Stimulated activated CD4-positive, alpha-beta T cell treated with anti-CD3 and anti-CD28 coated beads, Interleukin-12 subunit alpha, Interleukin-12 subunit beta, amount 100 ng/mL, for 48 hours (primary cell): ENCODE measurements at places on chromosomes 2 and 18.

- no peak for DNase-seq
These were observed 239.8 kb downstream of the BCL11A start for GRCh38 chr2:60313470-60314172.

- no peak for DNase-seq
These were observed 190.4 kb downstream of the PRKCE start for GRCh38 chr2:45841752-45842407.

- DNase-seq, result no peak
These were observed 46.4 kb downstream of the CHRNA1 start for GRCh38 chr2:174717916-174718315.

DNA sequence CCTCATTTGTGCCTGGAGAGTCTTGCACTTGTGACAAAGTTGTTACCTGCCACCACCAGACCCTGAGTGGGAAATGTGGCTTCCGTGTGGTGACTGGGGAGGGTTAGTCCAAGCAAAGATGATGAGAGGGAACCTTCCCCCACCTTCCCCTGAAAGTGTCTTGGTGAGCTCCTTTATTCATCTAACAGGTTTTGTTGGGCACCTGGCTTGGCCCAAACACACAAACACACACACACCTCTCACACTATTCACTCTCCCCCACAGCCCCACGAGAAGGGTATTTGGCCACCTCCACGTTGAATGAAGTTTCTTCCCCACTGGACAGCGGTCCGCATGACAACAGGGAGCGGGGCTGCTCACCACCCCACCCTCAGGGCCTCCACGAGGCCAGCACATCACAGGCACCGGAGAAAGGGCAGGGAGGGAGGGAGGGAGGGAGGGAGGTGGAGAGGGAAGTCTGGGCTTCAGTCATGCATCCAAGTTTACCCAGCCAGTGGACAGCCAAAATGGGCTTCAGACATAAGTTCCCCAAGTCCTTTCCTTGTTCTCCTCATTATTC, 1.4 kb downstream of the CIB4 start:
- DNase-seq, result no peak

DNA sequence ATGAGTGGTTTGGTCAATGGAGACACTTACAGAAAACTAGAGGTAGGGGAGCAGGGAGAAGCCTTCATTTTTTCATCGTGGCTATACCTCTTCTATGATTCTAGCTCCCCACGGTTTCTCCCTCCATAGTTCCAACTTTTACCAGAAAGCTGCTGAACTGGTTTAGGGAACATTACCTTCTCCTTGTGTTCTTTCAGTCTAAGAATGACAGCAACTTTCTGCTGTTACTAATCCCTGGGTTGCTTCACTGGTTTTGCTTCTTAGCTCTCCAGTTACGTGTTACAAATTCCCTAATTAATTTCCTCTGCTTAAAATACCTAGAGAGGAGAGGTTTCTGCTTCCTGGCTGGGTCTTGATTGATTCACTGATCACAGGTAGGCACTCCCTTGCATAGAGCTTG, 499.9 kb downstream of the SLC4A3 start:
- DNase-seq, result no peak

DNA sequence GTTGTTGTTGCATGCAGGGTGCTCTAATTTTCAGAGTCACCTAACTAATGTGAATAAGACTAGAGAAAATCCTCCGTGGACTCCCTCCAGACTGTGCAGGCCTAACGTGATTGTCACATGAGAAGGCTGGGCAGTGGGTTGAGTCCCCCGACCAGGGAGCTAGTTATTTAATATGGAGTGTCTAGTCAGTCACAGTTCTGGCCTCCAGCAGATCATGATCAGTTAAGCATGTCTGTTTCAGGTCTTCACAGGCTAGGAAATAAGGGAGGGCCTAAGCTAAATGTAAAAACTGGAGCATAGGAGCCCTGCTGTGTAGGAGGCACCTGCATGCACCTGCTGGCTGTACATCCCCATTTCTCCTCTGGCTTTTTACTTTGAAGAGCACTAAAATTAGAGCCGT, 86.8 kb downstream of the PRPF40A start:
- no peak for DNase-seq

DNA sequence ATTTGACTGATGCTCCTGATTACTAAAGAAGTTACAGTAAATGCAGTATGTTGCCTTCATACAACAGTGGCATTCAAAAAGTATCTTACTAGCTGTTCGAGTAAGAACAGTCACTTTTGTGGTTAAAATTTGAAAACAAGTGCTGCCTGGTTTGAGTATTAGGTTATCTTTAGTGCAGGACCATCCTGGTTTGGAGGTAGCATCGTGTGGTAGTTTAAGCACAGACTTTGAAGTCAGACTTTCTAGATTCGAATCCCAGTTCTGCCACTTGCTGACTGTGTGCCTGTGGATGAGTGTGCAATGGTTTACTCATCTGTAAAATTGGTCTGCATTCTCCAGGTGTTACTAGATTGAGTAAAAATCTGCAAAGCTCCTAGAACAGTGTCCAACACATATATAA, 96.8 kb downstream of the SGPP2 start:
- DNase-seq, result no peak

DNA sequence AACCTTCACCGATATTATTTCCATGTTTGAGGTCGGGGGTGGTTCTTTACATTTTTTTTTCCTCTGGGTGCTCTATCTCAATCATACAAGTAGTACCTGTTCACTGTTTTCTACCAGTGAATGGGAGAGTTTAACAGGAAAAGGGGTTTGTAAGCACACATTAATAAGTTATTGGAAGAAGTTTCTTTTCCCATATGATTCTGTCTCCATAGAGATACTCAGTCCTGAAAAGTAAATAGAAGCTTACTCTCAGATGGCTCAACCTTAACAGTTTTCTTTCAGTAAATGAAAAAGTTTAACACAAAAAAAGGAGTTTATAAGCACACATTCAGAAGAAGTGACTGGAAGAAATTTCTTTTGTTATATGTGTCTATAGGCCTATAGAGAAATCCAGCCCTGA, 995.6 kb upstream of the SLC39A10 start:
- DNase-seq, result no peak

DNA sequence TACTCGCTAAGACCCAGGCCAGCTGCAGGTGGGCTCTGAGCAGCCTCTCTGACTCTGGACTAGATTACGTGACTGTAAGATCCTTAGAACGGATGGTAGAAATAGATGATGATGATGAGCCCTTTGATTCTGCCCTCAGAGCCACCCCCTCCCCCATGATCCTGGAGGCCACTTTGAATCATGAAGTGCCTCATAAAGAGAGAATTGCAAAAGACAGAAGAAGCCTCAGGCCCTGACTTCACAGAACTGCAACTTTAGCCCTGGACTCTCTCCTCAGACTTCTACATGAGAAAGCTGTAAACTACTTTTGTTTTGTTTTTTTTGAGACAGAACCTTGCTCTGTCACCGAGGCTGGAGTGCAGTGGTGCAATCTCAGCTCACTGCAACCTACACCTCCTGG, 15.4 kb upstream of the TET3 start:
- DNase-seq, result no peak

- no peak for DNase-seq
These were observed 32.7 kb downstream of the TMEM17 start for GRCh38 chr2:62473246-62473827.

GRCh38 chr2:22209545-22209944, 1085.8 kb downstream of the TDRD15 start:
- no peak for DNase-seq

DNA sequence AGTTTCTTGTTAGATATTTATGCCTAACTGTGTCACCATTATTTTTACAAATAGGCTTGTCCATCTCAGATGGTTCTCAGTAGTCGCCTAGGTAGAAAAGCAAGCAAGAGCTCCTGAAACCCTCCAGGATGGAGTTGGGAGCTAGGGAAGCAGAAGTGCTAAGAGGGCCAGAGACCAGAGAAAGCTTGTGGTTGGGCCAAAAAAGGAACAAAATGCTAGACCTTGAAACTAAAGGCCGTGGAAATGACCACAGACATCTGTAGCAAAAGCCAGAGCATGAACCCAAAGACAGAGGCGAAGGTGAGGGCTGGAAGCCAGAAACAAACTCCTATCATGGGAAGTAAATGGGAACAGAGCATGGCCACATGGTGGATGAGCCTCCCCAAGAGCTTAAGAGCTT, 29.9 kb upstream of the RMDN2 start:
- DNase-seq, result no peak

DNA sequence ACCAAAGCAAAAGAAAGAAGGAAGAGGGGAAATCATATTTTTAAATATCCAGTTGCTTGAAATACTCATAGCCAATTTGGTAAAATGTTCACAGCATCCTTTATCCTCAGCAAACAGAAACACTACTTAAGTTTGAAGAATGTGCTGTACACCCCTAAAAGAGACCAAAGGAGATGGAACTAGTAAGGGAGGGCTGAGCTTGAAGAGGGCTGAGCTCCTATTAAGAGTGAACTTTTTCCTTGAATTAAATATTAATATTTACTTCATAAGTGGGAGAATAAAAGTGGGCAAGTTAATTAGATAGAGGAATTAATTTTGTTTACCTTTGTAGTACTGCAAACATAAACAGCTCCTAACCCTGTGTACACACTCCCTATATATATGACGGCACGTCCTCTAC, 7.0 kb downstream of the EVX2 start:
- no peak for DNase-seq

DNA sequence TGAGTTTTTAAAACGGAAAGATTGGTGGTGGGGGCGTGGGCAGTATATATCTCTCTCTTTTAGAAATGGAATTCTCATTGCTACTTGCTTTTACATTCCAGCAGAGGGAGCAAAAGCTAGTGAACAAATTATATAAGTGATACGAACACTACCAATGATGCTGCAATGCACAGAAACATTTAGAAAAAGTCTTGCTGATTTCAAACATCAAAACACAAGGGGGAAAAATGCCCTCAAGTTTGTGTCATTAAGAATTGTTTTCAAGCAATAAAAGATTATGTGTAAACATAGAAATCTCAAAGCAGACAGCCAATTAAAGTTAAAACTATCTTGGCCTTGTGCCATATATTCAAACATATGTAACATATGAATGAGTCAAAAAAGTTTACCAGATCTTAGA, 296.3 kb upstream of the KCNJ3 start:
- no peak for DNase-seq

DNA sequence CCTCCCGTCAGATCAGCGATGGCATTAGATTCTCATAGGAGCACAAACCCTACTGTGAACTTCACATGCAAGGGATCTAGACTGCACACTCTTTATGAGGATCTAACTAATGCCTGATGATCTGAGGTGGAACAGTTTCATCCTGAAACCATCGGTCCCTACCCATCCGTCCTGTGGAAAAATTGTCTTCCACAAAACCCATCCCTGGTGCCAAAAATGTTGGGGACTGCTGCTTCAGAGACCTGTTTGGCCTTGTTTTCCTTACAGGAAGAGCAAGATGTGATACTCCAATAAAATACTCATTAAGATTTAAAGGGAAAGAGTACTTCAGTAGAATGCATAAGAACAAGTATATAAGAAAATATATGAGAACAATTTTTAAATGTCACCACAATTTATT, 71.1 kb downstream of the RNF152 start:
- no peak for DNase-seq

- DNase-seq, result no peak
These were observed 108.2 kb downstream of the GAREM1 start for GRCh38 chr18:32362484-32362883.

- DNase-seq, result no peak
These were observed 9.0 kb downstream of the STEAP3 start for GRCh38 chr2:119232666-119232993.

- no peak for DNase-seq
These were observed 43.3 kb upstream of the EDAR start for GRCh38 chr2:109032229-109032820.

GRCh38 chr2:219384859-219385258, 2.9 kb downstream of the DNPEP start:
- DNase-seq, result no peak

GRCh38 chr2:150417278-150417677, 70.2 kb downstream of the RND3 start:
- no peak for DNase-seq

- no peak for DNase-seq
These were observed 14.4 kb downstream of the MGAT5 start for GRCh38 chr2:134268265-134268664.

GRCh38 chr2:196288006-196288538, 116.7 kb upstream of the STK17B start:
- DNase-seq, result no peak

DNA sequence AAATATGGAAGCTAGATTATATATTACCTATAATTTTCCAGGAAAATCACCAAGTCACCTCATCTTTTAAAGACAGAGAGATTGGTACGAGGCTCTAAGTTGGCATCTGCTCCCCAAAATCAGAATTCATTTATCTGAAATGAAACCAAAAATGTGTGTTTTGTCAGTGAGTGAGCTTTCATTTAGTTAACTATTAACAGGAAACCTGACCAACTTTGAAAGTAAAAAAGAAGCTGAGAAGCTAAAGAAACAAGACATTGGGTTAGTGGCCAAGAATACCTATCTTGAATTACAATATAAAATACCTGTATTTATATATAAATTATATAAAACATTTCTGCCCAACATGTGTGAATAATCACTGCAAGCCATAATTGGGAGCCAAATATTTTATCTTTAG, 1.9 kb downstream of the MPPE1 start:
- no peak for DNase-seq

- DNase-seq, result no peak
These were observed 12.0 kb downstream of the SIX3 start for GRCh38 chr2:44953499-44953883.

DNA sequence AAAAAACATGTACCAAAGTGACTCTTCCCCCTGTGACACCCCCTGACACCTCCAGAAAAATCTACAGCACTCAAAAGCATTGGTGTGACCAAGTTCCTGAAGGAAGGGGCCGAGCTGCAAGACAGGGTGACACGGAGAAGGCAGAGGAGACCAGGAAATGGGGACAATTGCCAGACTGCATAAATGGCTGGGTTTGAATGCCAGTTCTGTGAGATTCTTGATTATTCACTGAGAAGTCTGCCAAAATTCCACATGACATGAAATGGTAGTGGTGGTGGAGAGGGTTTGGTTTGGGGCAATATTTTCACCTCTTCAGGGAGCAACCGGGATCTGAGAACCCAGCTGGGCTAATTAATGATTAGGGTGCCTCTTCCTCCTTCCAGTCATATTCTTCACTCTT, 178.5 kb downstream of the ARL4C start:
- DNase-seq, result no peak

GRCh38 chr2:9326975-9327374, 96.4 kb downstream of the ITGB1BP1 start:
- no peak for DNase-seq

DNA sequence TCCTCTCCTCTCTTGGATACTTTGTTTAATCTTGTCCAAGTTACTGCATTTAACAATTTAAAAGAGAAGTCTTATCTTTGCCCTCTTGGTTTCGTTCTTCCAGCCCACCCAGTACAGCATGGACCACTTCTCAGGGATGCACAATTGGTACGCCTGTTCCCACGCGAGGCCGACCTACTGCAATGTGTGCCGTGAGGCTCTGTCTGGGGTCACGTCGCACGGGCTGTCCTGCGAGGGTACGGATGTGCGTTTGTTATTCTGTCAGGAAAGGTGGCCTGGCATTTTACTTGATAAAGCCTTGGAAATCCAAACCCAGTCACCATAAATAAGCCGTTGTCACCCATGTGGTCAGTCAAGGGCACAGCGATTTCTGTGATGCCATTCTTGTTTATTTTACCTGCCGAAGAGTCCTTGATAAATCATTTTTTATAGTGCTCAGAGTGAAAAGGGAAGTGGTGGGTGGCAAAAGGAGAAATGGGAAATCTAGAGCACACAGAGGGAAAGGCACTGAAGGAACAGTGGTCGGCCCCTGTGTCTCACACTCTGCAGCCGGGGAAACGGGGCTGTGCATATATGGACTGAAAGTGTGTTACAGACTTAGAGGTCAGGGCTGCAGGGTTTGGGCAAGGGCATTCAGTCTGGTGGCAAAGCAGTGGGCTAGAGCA, 80.5 kb downstream of the DGKD start:
- DNase-seq, result no peak

- no peak for DNase-seq
These were observed 40.4 kb downstream of the WDR7 start for GRCh38 chr18:56691530-56691929.
